SK-N-SH (cell line): ENCODE measurements at places on chromosomes 12 and 14.
A peak's percentile ranks its signal among the peaks of the same experiment; 100 is the strongest.

DNA sequence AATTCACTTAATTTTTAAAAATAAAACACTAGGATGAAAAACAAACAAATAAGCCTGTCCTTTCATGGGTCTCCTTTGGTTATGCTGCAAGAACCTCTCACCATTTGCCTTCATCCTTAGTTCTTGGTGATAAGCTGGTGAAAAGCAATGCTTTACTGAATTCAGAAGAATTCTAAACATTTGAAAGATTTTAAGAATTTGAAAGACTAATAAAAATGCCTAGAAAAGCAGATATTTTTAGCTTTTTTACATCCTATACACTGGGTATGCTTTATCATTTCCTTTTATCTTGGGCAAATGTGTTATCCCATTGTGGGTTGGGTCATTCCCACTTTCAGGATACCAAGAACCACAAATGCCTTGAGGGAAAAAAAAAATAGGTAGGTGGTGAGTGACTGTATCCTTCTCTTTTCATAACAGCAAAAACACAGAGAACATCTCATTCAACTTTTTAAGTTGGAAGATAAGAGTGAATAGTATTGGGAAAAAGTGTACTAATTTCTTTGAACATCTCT lies 197.1 kb upstream of the ABCD2 start:
- no peak for DNase-seq

DNA sequence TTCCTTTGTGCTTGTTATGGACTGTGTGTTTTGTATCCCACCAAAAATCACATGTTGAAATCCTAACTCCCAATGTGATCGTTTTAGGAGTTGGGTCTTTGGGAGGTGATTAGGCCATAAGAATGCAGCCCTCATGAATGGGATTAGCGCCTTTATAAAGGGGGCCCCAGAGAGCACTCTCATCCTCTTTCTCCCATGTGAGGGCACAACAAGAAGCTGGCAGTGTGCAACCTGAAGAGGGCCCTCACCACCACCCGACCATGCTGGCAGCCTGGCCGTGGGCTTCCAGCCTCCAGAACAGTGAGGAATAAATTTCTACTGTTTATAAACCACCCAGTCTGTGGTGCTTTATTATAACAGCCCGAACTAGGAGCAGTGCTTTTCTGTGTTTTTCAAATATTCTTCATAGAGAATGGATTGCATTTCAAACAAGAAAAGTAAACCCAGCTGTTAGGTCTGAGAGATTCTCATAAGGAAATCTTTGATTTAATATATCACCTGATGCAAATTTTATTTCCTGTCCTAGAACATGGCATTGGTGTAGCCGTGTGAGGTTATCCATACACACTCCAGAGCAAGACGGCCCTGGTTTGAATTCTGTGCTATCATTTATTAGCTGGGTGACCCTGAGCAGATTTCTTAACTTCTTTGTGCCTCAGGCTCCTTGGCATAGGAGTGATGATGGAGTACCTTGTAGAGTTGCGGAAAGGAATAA lies 27.8 kb downstream of the HSPB8 start:
- DNase-seq: no peak

DNA sequence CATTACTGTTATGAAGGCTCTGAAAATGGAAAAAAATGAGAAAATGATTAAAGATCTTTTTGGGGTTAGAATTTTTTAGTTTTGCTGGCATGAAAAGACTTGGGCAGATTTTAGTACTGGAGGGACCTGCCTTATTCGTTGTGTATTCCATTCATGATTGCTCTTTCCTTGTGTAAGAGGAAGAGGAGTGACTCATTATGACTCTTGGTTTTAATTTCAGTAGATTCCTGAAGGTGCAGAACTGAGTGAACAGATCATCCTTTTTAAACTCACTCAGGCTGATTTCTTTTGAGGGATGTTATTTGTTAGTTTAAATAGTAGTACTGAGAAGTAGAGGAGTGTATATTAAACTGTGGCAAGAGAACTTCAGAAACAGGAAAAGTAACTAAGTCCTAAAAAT lies 41.6 kb downstream of the AKAP6 start:
- no peak for DNase-seq

DNA sequence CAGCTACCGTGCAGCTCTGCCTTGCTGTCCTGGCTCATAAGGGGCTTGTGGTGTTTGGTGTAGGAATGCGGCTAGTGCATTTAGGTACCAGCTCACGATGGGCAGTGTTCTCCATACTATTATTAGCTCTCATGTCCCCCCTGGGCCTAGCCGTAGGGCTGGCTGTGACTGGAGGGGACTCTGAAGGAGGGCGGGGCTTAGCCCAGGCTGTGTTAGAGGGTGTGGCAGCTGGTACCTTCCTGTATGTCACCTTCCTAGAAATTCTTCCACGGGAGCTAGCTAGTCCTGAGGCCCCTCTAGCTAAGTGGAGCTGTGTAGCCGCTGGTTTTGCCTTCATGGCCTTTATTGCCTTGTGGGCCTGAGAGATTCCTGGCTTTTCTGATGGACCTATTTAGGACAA lies 2.1 kb downstream of the SLC39A2 start:
- DNase-seq: no peak

- no peak for DNase-seq
These were observed 34.2 kb downstream of the CKAP4 start for GRCh38 chr12:106213662-106214061.

DNA sequence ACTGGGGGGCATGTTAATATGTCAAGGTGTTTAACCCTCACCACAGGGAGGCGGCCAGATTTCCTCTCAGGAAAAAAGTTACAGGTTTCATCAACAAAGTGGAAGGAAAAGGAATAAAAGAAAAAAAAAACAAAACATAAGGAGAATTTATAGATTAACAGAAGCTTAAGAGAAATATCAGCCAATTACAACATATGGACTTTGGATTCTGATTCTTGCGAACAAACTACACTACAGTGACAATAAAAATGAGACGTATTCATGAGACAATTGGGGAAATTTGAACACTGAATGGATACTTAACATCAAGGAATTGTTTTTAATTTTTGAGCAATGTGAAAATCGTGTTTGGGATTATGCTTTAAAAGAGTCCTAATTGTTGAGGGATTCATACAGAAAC lies 60.4 kb downstream of the CALM1 start:
- no peak for DNase-seq

GRCh38 chr14:89011355-89012281 lies 187.2 kb downstream of the TTC8 start:
- DNase-seq: no peak

- DNase-seq: no peak
These were observed 477.5 kb upstream of the CCDC196 start for GRCh38 chr14:66008631-66009030.

DNA sequence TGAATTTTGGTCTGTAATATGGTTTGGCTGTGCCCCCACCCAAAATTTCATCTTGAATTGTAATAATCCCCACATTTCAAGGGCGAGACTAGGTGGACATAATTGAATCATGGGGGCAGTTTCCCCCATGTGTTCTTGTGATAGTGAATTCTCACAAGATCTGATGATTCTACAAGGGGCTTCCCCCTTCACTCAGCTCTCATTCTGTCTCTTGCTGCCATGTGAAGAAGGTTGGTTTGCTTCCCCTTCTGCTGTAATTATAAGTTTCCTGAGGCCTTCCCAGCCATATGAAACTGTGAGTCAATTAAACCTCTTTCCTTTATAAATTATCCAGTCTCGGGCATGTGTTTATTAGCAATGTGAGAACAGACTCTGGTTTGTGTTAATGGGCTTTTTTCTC lies 5.9 kb downstream of the LRRC9 start:
- DNase-seq: no peak

GRCh38 chr14:68730811-68731425 lies 61.9 kb downstream of the ZFP36L1 start:
- no peak for DNase-seq

DNA sequence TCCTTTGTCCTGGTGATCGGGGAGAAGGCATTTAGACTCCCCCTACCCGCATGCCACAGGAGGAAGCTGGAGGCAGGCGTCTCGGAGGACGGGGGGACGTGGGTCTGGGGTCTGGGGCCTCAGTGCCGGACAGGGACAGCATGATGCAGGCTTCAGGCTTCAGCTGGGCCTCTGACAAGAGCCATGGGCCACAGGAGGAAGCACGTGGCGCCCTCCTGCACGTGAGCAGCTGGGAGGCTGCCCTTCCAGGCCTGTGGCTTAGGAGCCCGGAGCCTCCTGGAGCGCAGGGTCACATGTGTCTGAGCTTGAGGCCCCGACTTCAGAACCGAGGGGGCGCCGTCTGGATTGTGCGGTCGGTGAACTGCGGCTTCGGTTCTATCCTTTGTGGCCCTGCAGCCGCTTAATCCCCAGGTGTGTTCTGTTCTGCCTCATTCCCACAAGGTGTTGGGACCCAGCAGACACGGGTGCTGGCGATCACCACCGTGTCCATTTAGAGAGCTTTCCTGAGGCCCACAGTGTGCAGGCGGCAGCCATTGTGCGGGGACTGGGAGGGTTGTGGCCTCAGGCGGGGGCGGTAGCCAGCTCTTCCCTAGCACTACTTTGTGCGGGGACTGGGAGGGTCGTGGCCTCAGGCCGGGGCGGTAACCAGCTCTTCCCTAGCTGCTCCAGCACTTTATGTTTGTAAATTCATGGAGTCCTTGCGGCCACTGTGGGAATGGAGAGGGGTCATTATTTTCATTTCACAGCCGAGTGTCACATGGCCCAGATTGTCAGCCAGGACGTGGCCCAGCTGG lies 150.2 kb downstream of the ADGRD1 start:
- no peak for DNase-seq

DNA sequence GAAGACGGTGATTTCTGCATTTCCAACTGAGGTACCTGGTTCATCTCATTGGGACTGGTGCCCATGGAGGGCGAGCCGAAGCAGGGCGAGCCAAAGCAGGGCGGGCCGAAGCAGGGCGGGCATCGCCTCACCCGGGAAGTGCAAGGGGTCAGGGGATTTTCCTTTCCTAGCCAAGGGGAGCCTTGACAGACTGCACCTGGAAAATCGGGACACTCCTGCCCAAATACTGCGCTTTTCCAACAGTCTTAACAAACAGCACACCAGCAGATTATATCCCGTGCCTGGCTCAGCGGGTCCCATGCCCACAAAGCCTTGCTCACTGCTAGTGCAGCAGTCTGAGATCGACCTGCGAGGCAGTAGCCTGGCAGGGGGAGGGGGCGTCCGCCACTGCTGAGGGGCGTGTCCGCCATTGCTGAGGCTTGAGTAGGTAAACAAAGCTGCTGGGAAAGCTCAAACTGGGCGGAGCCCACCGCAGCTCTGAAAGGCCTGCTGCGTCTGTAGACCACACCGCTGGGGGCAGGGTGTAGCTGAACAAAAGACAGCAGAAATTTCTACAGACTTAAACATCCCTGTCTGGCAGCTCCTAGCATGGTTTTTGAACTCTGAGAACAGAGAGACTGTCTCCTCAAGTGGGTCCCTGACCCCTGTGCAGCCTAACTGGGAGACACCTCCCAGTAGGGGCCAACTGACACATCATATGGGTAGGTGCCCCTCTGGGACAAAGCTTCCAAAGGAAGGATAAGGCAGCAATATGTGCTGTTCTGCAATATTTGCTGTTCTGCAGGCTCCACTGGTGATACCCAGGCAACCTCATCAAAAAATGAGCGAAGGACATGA lies 77.2 kb downstream of the BAZ1A start:
- DNase-seq: no peak

DNA sequence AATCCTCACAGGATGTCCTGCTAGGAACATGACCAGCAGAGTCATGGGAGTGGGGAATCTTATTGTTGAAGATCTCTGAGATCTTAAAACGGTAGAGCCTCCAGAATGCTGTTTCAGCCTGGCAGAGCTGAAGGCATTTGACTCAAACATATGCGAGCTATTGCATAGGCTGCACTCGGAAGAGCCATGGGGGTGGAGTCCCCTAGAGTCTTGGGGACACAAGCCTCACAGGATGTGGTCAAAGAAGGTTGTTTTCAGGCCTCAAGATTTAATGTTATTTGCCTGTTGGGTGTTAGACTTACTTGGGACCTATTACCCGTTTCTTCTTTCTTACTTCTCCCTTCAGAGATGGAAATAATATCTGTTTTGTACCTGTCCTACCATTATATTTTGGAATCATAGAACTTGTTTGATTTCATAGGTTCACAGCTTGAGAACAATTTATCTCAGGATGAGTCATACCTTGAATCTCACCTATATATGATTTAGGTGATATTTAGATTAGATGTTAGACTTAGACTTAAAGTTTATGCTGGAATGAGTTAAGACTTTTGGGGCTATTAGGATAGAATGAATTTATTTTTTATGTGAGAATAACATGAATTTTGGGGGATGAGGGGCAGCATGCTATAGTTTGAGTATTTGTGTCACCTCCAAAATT lies 172.2 kb upstream of the ATP2B1 start:
- no peak for DNase-seq

DNA sequence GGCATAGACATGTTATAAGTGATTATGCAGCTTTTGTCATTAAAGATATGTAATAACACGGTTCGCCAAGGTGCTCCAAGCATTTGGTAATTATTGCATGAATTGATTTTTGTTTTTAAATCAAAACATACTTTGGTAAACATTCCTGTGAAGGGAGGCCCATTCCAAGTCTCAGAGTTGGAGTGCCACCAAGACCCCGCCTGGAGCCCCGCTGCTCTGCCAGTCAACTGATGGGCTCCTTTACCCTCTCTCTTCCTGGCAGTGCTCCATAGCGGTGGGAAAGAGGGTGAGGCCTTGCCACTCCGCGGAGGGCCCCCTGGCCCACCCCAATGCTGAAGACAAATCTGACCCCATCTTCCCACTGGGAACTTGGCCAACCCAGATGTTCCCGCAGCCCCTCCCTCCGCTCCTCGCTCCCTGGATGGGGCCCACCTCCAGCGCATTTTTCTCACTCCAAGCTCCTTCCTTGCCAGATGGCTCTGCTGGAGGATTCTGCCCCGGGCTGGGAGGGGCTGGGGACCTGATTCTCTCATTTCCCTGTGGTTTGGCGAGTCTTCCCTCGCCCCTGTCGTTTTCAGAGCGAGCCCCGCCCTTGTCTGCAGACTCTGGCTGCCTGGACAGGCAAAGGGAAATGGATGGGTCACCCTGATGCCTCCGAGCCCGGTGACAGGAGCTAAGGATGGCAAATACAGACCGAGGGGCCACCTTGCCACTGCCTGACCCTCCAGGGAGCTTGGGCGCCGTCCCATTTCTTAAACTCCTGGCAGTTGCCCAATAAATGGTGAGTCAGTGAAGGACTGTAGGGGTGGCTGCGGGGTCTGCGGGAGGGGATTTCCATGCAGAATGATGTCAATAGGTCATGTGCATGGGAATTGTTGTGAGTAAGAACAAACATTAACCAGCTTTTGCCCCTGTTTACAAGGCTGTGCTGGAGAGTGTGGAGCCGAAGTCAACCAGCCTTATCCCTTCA lies 9.2 kb upstream of the PAPLN start:
- DNase-seq: peak; percentile 41

DNA sequence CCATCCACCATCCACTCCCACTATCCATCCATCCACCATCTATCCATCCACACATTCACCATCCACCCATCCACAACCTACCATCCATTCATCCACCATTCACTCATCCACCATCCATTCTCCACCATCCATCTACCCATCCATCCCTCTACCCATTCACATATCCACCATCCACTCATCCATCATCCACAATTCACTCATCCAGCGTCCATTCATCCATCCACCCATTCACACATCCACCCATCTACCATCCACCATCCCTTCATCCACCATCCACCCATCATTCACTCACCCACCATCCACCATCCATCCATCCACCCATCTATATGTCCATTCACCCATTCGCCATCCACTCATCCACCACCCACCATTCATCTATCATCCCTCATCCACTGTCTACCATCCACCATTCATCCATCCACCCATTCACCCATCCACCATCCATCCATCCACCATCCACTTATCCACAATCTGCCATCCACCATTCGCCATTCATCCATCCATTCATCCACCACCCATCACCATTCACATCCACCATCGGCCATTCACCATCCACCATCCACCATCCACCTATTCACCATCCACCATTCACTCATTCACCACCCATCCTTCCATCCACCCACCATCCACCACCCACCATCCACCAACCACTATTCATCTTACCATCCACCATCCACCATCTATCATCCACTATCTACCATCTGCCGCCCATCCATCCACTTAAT lies 2.0 kb upstream of the AMN start:
- no peak for DNase-seq
